Activated T-cell treated with anti-CD3 and anti-CD28 coated beads, Interleukin-2, amount 50 U/mL, for 1 hour (primary cell): ENCODE measurements at places on chromosomes 5 and 9.

DNA sequence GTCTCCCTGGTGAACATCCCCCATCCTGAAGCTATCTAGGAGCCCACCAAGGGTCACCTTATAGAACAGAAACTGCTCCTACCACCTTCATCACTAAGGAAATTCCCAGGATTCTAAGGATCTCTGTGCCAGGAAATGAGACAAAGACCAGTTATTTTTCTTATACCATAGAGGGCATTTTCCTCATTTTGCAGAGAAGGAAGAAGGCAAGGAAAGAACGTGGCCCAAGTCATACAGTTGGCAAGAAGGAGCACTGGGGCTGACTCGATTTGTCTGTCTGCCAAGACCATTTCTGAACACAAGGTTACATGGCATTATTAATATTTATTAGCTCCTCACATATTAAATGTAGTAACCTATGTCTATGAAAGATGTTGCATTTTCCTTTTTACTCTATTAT, 49.6 kb upstream of the TNFSF15 start:
- no peak for DNase-seq

GRCh38 chr5:376799-377325, 55.3 kb downstream of the AHRR start:
- no peak for DNase-seq

- DNase-seq = no peak
These were observed 38.9 kb downstream of the DAB2IP start for GRCh38 chr9:121690316-121690715.

DNA sequence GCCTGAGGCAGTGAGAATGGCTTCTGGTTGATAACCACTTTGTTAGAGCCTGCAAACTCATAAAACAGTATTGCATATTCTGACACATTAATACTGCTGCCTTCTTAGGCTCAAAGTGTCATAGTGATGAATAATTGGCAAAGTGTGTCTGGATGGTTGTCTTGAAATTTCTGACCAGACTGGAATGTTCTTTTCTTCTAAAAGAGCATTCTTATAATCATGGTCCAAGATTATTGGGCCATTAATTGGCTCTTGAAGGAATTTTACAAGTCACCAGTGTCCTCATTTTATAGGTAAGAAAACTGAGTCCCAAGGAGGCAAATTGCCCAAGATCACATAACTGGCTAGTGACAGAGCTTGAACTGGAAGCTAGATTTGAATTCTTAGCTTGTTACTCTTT, 111.7 kb downstream of the PCSK1 start:
- no peak for DNase-seq

DNA sequence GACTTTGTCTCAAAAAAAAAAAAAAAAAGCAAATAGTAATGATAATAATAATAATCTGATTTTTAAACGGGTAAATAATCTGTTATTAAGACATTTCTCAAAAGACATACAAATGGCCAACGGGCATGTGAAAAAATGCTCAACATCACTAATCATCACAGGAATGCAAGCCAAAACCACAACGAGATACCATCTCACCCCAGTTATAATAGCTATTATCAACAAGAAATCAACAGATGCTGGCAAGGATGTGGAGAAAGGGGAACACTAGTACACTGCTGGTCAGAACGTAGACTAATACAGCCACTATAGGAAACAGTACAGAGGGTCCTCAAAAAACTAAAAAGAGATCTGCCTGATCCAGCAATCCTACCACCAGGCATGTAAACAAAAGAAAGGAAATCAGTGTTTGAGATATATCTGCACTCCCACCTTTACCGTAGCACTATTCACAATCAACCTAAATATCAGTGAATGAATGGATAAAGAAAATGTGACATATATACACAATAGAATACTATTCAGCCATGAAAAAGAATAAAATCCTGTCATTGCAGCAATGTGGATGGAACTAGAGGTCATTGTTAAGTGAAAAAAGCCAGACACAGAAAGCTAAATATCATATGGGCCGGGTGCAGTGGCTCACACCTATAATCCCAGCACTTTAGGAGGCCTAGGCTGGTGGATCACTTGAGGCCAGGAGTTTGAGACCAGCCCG, 24.9 kb downstream of the VAV2 start:
- DNase-seq = no peak

- no peak for DNase-seq
These were observed 23.9 kb downstream of the GTF3C4 start for GRCh38 chr9:132694144-132694543.

DNA sequence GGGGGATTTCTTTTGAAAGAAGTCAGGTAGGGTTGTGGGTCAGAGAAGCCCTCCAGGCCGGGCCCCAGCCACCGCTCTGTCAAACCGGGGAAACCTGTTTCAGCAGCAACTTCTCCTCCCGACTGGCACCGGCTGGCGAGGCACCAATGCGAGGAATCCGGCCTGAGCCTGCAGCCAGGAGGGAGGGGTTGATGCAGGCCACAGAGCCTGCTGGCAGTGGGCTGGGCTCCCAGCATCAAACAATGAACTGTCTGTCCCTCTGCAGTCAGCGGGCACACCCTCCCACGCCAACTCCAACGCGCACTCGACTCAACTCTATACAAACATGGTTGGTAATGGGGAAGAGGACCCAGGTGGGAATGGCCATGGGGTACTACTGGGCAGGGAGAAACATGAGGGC, 12.1 kb downstream of the PCDH1 start:
- no peak for DNase-seq

GRCh38 chr9:126886034-126886822, 25.8 kb downstream of the ZBTB34 start:
- DNase-seq = no peak

- DNase-seq = no peak
These were observed 5.7 kb downstream of the LHX2 start for GRCh38 chr9:124017051-124017928.

- no peak for DNase-seq
These were observed 556.4 kb upstream of the CTNND2 start for GRCh38 chr5:12460493-12461261.

- DNase-seq = no peak
These were observed 61.1 kb downstream of the BARX1 start for GRCh38 chr9:93893899-93894690.

GRCh38 chr5:10485142-10485795, 43.6 kb downstream of the ROPN1L start:
- no peak for DNase-seq

GRCh38 chr5:138139781-138140090, 508 bp upstream of the NME5 start:
- no peak for DNase-seq

- DNase-seq = no peak
These were observed 60.6 kb downstream of the KDM4C start for GRCh38 chr9:6818292-6818922.

- DNase-seq = no peak
These were observed 321.0 kb upstream of the TRPC7 start for GRCh38 chr5:136686192-136686872.

- no peak for DNase-seq
These were observed 89.7 kb upstream of the CCDC152 start for GRCh38 chr5:42666869-42667268.
